Caudate nucleus (tissue), 63 donors: ENCODE measurements at places on chromosomes 5 and 9.

- DNase-seq: no peak
Observed at GRCh38 chr9:97938081-97938644, at the start of gene HEMGN. TSS of gene HEMGN (minus strand) at chr9:97938172. CDS start at chr9:97938136, 36 bp downstream.

GRCh38 chr9:88786291-88787079 lies 204.8 kb upstream of the S1PR3 start:
- DNase-seq: no peak

- no peak for DNase-seq
Observed at GRCh38 chr5:75331-76320, 16.3 kb upstream of the PLEKHG4B start.

GRCh38 chr9:37967014-37967760 lies 63.3 kb upstream of the SLC25A51 start:
- no peak for DNase-seq

GRCh38 chr9:113483676-113484257 lies 20.2 kb downstream of the RGS3 start:
- no peak for DNase-seq

GRCh38 chr5:169637549-169638121 lies 560 bp downstream of the DOCK2 start:
- no peak for DNase-seq

DNA sequence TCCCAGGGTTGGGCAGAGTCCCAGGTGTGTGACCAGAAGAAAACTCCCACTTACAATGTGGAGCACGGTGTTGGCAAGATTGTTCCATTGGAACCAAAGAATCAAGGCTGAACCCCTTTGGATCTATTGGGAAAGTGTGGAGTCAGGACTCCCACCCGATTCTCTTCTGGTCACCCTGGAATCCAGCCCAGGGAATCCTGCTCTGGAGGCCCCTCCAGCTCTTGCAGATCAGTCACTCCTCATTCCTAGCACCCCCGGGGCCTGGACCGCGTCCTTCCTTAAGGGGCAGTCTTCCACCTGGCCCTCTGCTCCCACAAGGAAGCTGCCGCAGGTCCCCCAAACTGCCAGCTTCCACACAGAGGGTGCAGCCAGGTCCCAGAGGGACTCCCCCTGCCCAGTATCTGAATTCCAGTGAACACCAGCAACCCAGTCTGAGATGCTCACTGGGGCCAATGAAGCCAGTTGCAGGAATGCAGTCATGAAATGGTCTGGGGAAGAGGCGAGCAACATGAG lies 170.1 kb downstream of the GADD45G start:
- DNase-seq: no peak
